Glomerular endothelial cell (primary cell): ENCODE measurements at places on chromosomes 6 and 20. TPM values are rescaled to one million over a fixed set of nuclear protein-coding genes. Genes with fewer than 3 reads are reported as not detected.

The HLA-DPB1 gene
- 2.4 and 8.0 TPM in 2 replicates for total RNA-seq

GRCh38 chr6:163876391-163876790, 461.9 kb downstream of the QKI start:
- DNase-seq = no peak

- DNase-seq = no peak
Measured at GRCh38 chr6:34496103-34496685, 30.3 kb downstream of the PACSIN1 start.

GRCh38 chr6:143539106-143539505, 27.6 kb upstream of the FUCA2 start:
- no peak for DNase-seq

DNA sequence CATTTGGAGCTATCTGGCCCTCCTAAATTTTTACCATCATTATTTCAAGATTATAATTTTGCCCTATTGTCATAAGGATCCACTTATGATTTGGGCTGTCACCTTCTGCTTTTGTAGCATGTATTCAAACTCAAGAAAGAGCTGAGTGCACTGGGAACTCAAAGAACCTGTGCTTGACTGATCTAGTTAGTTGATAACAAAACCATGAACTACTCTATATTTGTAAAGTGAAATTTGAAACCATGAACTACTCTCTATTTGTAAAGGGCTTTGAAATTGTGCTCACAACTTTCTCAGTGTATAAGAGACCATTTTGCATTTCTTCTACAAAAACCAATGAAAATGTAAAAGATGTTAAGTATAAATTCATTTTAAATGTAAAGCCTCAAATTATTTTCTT, 77.5 kb upstream of the POPDC3 start:
- DNase-seq = no peak
